Stimulated activated CD8-positive, alpha-beta memory T cell treated with anti-CD3 and anti-CD28 coated beads, Interleukin-7, amount 100 ng/mL, for 24 hours (primary cell): ENCODE measurements at places on chromosomes 6 and 20.

GRCh38 chr6:6968731-6969552, 138.8 kb upstream of the RREB1 start:
- DNase-seq = no peak

GRCh38 chr20:36272547-36273220, 33.5 kb upstream of the DLGAP4 start:
- DNase-seq = no peak

GRCh38 chr20:32664678-32665159, 9.0 kb downstream of the C20orf203 start:
- no peak for DNase-seq

- DNase-seq = no peak
Measured at GRCh38 chr20:16622501-16622900, 49.3 kb upstream of the KIF16B start.

GRCh38 chr6:3438190-3439167, 18.4 kb downstream of the SLC22A23 start:
- DNase-seq = no peak
